ENCODE measurements at places on chromosomes 1 and 21. TPM values are rescaled to one million over a fixed set of nuclear protein-coding genes. Genes with fewer than 3 reads are reported as not detected.

- DNase-seq: no peak
Observed at GRCh38 chr1:184574588-184574987, 180.1 kb downstream of the EDEM3 start.

DNA sequence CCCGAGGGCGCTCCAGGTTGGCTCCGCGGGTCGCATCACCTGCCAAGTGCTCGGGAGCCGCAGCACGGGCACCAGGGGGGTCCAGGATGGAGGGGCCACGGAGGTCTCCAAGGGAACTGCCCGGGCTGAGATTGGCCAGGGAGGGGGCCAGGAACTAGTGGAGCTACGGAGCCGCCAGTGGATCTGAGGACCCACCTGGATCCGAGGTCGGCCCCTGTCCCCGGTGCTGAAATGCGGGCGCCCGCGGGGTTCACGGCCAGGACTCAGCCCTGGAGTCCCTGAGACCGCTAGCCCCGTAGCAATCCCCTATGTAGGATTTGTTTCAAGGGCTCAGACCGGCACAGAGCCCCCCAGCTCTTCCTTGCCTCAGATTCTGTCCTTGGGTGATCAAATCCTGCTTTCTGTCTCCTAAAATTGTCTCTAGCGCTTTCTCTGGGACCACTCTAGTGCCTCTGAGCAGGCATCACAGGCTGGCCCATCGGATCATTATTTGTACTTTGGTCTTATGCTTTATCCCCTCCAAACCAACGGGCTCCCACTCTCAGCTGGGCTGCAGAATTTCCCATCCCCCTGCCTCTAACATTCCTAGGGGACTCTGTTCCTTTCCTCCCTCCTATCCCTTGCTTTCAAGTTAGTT is 27.3 kb downstream of the KIAA2013 start:
- DNase-seq: no peak

DNA sequence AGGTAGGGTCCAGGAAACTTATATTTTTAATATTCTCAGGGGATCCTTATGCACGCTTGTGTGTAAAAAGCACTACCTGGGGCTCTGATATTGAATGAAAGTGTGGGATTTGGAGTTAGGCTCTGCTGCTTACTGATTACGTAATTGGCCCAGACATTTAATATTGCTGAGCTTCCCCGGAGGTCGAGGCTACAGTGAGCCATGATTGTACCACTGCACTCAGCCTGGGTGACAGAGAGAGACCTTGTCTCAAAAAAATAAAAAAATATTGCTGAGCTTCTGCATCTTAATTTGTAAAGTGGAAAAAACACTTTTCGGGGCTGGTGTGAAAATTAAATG is 62.2 kb upstream of the KIF26B start:
- DNase-seq: no peak

DNA sequence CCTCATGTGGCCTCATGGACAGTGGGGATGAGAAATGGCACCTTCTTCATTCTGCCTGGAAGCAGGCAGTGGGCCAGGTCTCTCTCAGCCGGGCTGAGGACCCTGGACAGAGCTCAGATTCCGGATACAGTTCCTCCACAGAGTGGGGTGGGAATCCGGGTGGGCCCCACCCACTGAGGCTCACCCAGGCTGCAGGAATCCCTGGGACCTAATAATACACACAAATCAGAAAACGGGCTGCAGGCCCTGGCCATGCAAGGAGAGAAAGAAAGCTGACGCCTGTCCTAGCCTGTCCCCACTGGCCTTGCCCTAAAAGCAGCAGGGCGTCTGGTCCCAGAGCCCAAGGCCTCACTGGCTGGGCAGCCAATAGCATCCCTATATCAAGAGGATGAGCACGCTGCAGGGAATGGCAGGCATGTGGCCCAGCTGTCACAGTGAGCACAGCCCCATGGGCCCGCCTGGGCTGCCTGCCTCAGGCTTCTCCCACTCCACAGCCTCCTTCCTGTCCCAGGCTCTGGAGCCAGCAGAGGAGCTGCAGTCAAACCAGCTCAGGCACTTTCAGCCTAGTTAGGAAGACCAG is 25.3 kb downstream of the ACTA1 start:
- DNase-seq: no peak

The SPRR1A gene
- not detected for total RNA-seq

DNA sequence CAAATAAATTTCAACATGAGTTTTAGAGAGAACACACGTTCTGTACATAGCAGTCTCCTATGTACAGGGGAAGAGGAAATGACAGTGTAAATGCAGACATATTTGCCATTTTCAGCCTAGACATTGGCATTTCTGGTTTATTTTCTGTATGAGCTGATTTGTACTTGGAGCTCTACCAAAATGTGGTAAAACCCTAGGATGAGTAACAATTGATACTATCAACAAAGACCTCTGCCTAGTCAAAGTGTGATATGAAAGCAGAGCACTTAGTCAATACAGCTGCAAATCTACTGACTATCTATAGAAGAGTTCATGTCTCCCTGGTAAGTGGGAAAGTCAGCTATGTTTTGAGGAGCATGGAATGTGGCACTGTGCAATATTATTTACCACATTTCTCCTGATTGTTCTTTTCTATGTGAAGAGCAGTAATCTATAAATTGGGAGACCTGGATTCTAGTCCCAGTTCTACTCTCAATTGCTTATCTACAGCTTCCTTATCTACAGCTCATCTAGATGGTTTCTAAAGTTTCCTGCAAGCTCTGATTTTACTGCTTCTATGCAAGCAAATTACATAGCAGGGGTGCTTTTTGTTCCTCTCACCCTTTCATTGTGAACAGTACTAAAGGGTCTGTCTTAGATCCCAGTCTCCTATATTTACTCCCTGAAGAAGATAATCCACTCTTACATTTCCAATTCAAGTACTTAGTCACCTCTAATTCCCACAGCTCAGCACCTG is 334.2 kb downstream of the NTNG1 start:
- peak; percentile 37 for DNase-seq

DNA sequence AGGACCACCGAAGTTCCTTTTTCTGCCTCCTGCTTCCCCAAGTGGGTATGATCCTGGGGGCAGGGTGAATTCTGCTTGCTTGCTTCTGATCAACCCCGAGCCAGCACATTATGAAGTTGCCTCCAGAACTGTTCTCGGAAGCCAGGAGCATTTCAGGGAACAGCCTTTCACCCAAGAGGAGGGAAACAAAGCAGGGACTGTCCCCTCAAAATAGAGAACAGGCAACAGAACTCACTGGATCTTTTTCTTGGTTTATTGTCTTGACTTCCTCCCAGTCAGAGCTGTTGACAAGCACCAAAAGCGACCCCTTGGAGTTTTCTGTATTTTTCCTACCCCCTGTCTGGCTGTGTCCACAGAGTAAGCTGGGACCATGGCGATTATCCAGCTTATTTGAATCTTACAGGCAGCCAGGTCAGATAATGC is 258.3 kb upstream of the SGIP1 start:
- DNase-seq: no peak

The RNU1-1 gene
- not detected for total RNA-seq

The LCE1C gene
- total RNA-seq: not detected

- no peak for DNase-seq
Observed at GRCh38 chr1:53894644-53895043, 657 bp downstream of the DIO1 start.

The RGS8 gene
- not detected for total RNA-seq

GRCh38 chr1:231384696-231385415 is 37.2 kb downstream of the EGLN1 start:
- no peak for DNase-seq

- no peak for DNase-seq
Observed at GRCh38 chr1:237074371-237075117, 32.6 kb downstream of the RYR2 start.

GRCh38 chr1:45610589-45611226 is 13.1 kb downstream of the CCDC17 start:
- no peak for DNase-seq

DNA sequence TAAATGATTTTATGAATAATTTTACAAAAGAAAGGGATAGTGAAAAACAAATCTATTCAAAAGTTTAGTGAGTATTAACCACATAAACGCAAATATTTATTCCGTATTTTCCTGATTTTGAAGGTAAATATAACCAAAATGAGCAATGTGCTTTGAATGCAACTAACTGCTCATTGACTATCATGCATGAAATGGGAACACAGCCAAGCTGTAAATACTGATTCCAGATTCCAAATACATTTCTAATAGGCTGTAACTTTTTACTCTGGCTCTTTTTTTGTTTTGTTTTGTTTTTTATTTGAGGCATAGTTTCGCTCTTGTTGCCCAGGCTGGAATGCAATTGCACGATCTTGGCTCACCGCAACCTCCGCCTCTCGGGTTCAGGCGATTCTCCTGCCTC is 41.8 kb downstream of the SELENOF start:
- DNase-seq: peak; percentile 29

The NUP133 gene
- 61.4 TPM for total RNA-seq

- no peak for DNase-seq
Observed at GRCh38 chr1:184608581-184608980, 146.1 kb downstream of the EDEM3 start.

The ACTN2 gene
- total RNA-seq: 0.02 TPM

GRCh38 chr1:38624336-38625039 is 235.1 kb downstream of the RRAGC start:
- no peak for DNase-seq

The LRRC39 gene
- 0.20 TPM for total RNA-seq

- DNase-seq: peak; percentile 91
Observed at GRCh38 chr1:27392096-27392777, at the start of gene GPR3. Gene GPR3, plus strand, starts transcription at chr1:27392622. Its CDS starts 1,177 bp downstream, at chr1:27393799.

The TMOD4 gene
- total RNA-seq: not detected

GRCh38 chr1:47174656-47175020 is 15.2 kb downstream of the PDZK1IP1 start:
- DNase-seq: no peak

The CFHR4 gene
- total RNA-seq: not detected

Measured in M059J (cell line).